ENCODE measurements at places on chromosomes 5 and 9. TPM values are rescaled to one million over a fixed set of nuclear protein-coding genes. Genes with fewer than 3 reads are reported as not detected.
A peak's percentile ranks its signal among the peaks of the same experiment; 100 is the strongest.

The PKD2L2 gene
- 0.56 TPM for polyA plus RNA-seq

The JAKMIP2 gene
- 1.9 TPM for polyA plus RNA-seq

The COL15A1 gene
- polyA plus RNA-seq: 0.06 TPM

The TAF1L gene
- polyA plus RNA-seq: not detected

The SURF1 gene
- polyA plus RNA-seq: 115 TPM

The TAF11L5 gene
- polyA plus RNA-seq: not detected

The NR4A3 gene
- polyA plus RNA-seq: 0.24 TPM

The MGAT4B gene
- 15.4 TPM for polyA plus RNA-seq

The PCDHB10 gene
- polyA plus RNA-seq: not detected

The ZNF169 gene
- polyA plus RNA-seq: 5.4 TPM

The TOR2A gene
- polyA plus RNA-seq: 20.1 TPM

The SEMA5A gene
- not detected for polyA plus RNA-seq

The SCAI gene
- 3.4 TPM for polyA plus RNA-seq

The SSBP2 gene
- 37.4 TPM for polyA plus RNA-seq

The TMEFF1 gene
- not detected for polyA plus RNA-seq

The FOXD4 gene
- not detected for polyA plus RNA-seq

DNA sequence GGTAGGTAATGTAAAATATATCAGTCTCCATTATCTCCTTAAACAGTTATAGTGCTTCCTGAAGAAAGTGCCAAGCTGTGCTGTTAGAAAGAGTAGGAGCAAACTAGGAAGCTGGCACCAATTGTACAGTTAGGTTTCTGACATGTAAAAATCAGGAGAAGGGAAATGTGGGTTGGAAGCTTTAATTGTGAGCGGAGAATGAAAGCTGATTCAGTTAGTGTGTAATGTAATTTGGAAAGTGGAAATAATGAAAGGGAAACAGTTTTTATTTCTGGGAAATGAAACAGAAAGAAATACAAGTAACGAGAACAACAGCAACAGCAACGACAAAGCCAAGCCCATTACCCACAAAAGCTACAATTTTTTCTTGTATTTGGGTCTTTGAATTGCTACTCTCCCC is 48.8 kb upstream of the JAK2 start:
- DNase-seq: no peak

DNA sequence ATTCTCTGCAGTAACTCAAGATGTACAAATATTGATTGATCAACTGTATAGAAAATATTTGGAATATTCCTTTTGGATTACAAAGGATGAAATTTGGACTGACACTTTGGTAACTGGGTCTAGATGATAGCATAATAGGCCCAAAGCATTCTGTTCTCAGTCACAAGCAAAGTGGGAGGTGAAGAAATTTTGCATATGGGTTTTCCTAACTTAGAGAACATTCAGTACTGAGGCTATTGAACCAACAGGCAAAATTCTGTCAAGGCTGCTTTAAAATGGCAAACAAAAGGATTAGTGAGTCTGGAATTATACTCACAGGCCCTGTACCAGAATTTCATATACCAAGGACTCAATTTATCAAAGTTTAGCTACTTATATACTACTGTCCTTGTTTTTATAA is 1020.6 kb downstream of the TLE4 start:
- no peak for DNase-seq

- no peak for DNase-seq
Observed at GRCh38 chr5:176183321-176184074, 54.7 kb upstream of the SIMC1 start.

- DNase-seq: no peak
Observed at GRCh38 chr9:109039539-109039938, 26.2 kb upstream of the CTNNAL1 start.

- DNase-seq: no peak
Observed at GRCh38 chr9:106637486-106637885, 225.5 kb upstream of the ZNF462 start.

GRCh38 chr5:11655681-11656080 is 248.6 kb downstream of the CTNND2 start:
- DNase-seq: no peak

- no peak for DNase-seq
Observed at GRCh38 chr5:147451193-147451592, 58.7 kb downstream of the DPYSL3 start.

DNA sequence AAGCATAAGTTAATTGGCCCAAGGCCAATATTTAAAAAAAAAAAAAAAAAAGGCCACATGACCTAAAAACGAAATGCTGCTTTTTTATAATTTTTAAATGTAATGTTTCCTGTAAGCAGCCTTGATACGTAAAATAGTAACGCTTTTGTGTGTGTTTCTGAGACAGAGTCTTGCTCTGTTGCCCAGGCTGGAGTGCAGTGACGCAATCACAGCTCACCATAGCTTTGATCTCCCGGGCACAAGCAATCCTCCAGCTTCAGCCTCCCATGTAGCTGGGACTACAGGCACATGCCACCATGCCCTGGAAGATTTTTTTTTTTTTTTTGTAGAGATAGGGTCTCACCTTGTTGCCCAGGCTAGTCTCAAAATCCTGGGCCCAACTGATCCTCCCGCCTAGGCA is 179.9 kb downstream of the EDIL3 start:
- no peak for DNase-seq

GRCh38 chr5:55231029-55231918 is 2.1 kb downstream of the CCNO start:
- DNase-seq: peak; percentile 29

- DNase-seq: peak; percentile 47
Observed at GRCh38 chr9:130689937-130690700, 3.5 kb upstream of the EXOSC2 start.

DNA sequence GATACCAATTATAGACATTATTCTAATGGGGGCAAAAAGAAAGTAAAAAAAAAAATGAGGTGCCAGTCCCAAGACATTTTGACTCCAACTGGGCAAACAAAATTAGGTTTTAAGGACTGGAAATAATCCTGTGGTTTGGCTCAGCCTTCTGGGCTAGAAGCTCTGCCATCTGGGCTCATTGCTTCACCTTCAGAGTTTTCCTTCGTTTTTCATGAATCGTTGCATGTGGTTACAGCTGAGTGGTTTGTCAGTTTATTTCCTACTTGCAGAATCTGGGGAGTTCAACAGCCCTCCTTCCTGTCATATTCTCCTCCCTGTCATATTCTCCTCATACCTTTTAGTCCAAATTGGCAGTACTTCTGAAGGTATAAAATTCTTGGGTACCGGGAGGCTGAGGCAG is 12.0 kb downstream of the UGT3A2 start:
- no peak for DNase-seq

DNA sequence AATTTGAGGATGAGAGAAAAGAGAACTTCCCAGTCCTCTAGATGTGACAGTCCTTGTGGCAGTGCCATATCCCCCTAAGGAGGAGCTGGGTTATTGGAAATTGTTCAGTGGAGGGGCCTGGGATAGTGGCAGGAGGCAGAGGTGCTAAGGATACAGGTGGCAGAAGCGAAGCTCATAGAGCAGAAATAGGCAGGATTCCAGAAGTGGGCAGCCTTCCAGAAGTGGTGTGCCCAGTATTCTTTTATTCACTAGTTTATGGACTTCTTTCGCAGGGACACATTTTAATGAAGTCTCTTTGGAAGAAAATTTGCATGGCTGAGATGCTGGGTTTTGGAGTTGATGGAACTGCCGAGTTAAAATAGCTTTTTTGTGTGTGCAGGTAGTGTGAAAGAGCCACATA is 6.8 kb downstream of the PIK3R1 start:
- no peak for DNase-seq

GRCh38 chr5:12399868-12400267 is 495.6 kb upstream of the CTNND2 start:
- DNase-seq: no peak

GRCh38 chr9:104506565-104506964 is 2.5 kb downstream of the OR13F1 start:
- DNase-seq: no peak

GRCh38 chr9:95516734-95517558 is at the start of gene PTCH1:
TSS of gene PTCH1 (minus strand) at chr9:95516971.
- peak; percentile 46 for DNase-seq

DNA sequence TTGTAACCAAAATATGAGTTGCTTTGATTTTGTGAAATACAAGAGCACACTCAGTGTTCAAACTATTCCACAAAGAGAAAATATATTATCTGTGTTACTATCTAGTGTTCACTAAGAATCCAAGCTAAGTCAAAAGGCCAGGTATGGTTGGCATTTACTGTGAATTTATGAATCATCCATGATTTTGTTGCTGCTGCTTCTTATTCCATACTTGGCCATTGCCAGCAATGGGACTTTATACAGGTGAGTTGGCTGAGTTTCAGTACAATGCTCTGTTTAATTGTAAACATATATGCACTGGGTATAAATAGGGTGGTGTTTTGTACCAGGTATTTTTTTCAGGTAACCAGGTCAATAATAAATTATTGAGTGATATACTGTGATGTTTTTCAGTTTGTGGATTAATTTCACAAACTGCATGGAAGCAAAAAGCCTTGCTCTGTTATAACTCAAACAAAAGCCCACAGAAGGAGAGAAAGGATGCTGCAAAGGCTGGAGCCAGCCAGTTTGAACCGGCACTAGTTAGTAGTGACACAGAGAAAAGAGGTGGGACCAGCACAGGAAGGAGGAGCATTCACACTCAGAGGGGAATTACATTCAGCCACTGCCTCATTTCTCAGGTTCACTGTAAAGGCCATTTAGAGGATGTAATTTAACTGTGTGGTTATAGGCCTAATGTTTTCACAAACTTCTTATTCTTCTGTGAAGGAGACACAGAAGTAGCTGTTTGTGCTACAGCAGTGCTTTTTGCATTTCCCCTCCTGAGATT is 381.8 kb downstream of the ADGRV1 start:
- DNase-seq: peak; percentile 2

DNA sequence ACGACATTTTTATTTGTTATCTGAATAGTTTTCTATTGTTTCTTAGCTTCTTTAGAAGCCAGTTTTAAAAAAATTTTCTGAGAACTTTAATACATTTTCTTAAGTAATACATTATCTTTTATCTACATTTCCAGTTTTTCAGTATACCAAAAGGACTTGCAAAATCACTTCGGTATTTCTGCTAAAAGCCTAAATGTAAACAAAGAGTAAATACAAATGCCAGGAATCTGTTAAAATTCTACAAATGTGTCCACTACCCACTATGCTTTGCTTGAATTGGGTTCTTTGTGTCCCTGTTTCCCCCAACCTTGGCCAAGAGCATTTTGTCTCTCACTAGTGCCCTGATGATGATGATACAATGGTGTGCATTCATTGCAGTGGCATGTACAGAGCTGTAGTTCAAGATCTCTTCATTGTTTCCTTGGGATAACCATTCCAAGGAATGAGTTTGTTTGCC is 611.2 kb downstream of the NR2F1-AS1 start:
- DNase-seq: no peak

DNA sequence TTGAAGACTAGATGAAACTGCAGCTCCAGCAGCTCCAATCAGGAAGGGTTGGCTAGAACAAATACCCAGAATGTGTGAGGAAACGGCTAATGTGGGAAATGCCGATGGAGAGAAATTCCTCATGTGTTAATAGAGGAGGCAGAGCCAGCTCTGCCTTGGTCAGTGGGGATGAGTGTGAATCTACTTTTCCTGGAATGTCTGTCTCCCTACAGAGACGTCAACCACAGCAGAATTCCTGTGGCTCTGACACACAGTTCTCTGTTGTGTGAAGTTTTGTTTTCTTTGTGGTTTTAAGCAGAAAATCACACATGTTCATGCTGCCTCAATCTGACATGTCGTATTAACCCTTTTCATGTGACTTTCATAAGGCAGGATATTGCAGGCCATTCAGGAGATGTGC is 476.6 kb upstream of the WWC1 start:
- no peak for DNase-seq

DNA sequence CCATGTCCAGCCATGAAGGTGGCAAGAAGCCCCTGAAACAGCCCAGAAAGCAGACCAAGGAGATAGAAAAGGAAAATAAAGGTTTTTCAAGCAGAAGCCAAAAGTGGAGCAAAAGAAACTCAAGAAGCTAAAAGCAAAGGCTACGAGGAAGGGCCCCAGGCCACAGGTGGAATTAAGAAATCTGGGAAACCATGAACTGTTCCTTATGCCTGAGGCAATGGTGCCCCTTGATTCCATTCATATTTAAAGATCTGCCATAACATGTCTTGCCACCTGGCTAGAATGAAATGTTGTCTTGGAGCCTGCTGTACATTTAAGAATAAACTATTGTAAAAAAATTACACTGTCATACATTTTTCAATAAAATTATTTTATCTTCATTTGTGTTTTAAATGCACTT is 59.5 kb upstream of the TARS1 start:
- DNase-seq: no peak

- DNase-seq: no peak
Observed at GRCh38 chr5:158589939-158590338, 509.8 kb downstream of the EBF1 start.

GRCh38 chr5:175796536-175797499 is 74.6 kb upstream of the CPLX2 start:
- DNase-seq: peak; percentile 80

DNA sequence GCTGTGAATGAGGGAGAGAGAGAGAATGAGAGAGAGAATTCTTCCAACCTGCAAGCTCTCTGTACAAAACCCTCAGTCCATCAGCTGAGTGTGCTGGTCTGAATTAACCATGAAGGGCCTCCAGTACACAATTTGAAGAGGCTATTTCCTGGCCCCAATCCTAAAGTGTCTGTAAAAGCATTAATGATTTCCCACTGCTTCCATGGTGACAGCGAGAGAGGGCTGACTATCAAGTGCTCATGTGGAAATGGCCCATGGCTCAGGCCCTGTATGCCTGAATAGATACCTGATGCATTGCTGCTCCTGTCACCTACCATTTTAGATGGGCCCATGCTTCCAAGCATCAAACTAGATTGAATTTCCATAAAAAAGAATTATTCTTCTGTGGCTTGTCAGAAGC is 592.4 kb downstream of the KIF4B start:
- DNase-seq: no peak

DNA sequence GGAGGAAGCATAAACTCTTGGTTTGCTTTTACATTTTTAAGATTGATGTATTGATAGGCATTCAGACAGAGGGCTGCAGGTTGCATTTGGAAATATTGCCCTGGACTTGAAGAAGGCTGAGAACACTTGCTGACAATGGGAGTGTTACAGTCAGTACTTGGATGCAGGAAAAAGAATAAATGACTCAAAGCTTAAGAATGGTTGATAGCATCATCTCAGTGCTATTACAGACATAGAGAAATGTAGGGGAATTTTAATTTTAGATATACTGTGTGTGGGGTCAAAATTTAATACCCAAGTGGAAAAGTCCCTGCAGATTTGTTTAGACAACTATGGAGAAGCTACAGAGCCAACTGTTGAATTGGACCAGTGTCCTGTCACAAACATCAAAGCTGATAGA is 101.1 kb downstream of the ISL1 start:
- DNase-seq: no peak

DNA sequence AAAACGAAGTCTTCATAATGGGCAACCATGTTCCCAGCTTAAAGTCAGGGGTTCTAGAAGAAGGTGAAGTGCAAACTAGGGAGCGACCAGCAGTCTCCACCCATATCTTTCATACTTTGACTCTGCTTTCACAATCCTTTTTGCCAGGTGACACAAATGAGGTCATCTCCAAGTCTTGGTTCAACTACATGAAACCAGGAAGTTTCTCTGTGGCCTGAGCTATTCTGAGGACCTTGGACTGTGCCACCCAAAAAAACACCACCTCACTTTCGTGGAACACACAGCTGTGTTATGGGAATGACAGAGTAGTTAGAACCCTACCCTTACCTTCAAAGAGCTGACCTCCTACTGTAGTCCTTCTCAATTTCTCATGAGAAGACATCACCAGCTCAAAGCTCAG is 309.2 kb downstream of the AGTPBP1 start:
- no peak for DNase-seq
